ENCODE measurements at places on chromosomes 2 and 18.

GRCh38 chr2:231926180-231926741 is at the start of gene NPPC:
TSS of gene NPPC (minus strand) at chr2:231926396. CDS start at chr2:231926249, 147 bp downstream.
- peak; percentile 73 for DNase-seq

GRCh38 chr2:110863726-110864125 is 131.4 kb downstream of the ACOXL start:
- DNase-seq: no peak

DNA sequence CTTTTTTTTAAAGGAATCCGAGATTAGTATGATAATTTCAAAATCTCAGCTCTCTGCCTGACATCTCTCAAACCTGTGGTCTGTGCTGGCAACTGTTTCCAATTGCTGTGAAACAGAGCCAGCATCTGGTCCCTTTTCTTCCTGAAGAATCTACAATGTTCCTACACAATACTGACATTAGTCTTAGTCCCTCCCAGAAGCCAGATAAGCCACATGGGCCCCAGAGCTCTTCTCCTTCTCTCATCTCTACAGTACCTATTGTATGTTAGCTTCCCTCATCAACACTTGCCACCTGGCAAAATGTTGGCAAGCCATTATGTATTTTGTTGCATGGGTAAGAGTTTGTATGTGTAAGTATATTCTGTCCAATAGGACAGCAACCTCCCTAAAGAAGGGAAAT is 62.9 kb upstream of the CDKL4 start:
- DNase-seq: no peak

DNA sequence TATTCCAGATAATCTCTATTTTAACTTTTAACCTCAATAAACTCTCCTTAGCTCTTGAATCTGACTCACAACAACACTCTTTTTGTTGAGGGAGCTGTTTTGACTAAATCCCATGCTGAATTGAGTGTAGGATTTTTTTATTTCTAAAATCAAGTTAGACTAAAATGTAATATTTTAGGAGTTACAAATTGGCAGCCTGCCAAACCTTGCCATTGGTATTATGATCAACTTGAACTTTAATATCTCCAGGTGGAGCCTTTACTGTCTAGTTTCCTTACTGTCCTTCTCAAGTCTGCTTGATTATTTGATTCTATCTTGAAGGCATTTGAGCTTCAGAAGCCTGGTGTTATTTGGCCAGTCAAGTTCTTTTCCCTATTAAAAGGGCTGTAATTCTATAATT is 8.7 kb downstream of the PIKFYVE start:
- peak; percentile 40 for DNase-seq

DNA sequence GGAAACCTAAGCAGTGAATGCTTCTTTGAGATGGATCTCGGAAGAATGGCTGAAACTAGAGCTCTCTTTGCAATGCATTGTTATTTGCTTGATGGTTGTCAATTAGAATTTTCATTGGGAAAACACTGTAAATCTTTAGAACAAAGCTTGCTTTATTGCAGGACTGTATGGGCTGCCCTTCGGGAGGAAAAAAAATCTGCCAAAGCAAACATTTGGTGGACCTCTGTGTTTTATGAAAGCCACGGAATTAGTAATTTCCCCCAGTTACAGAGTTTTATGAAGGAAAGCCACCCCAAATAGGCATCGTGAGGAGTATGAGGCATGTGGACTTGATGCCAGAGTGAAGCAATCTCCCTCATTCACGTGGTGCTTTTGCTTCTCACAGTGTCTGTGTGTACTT is 33.5 kb downstream of the RHBDD1 start:
- DNase-seq: no peak

- DNase-seq: no peak
Measured at GRCh38 chr2:211930331-211930730, 608.3 kb downstream of the ERBB4 start.

- no peak for DNase-seq
Measured at GRCh38 chr18:25743646-25744151, 346.7 kb downstream of the SS18 start.

- peak; percentile 73 for DNase-seq
Measured at GRCh38 chr2:186894478-186894877, 45.5 kb upstream of the ZSWIM2 start.

DNA sequence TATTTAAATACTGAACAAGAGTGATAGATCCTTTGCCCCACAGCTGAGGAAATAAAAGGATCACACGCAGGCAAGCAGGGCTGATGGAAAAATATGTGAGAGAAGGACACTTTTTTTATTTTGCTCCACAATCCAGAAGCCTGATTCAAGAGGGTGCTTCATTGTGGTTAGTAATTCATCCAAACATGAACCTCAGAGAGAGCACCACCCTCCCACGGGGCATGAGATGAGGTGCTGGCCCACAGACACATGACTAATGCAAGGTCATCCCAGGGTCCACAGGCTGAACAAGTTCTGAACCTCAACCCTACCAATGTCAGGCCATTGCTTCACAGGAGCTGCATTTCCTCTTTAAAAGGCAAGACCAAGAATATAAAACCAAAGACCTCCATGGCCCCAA is 239.6 kb downstream of the MREG start:
- DNase-seq: no peak

- DNase-seq: no peak
Measured at GRCh38 chr2:217085543-217085942, 225.7 kb upstream of the TNP1 start.

GRCh38 chr2:165274698-165275097 is 35.5 kb downstream of the SCN2A start:
- no peak for DNase-seq

DNA sequence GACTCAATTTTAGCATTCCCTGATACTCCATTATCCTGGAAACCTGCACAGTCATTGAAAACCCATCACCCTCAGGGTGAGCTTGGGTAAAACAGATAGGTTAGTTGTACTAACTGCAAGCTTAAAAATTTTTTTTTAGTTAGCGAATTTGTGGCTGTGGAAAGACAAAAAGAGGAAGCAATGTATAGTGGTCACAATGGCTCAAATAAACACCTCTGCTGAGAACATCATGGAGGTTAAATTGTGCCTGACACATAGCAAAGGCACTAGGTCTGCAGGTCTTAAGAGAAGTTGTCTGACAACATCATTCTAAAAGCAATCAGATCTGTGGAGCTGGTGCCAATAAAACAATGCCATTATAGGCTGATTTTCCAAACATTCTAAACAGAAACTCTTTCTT is 84.4 kb upstream of the CAVIN2 start:
- peak; percentile 32 for DNase-seq

- no peak for DNase-seq
Measured at GRCh38 chr2:179900655-179901054, 39.2 kb upstream of the ZNF385B start.

Measured in hematopoietic multipotent progenitor cell treated with erythropoietin and hydrocortisone succinate and interleukin-3 and kit ligand, for 6 days (in vitro differentiated cells).